ENCODE measurements at places on chromosomes 12 and 14. TPM values are rescaled to one million over a fixed set of nuclear protein-coding genes. Genes with fewer than 3 reads are reported as not detected.
A peak's percentile ranks its signal among the peaks of the same experiment; 100 is the strongest.

GRCh38 chr12:121934309-121934664, 15.9 kb downstream of the CFAP251 start:
- no peaks in the 10 kb centered on the region for H3K4me1 ChIP-seq
- no peak overlapping the region for H3K27ac ChIP-seq
- H3K27me3 ChIP-seq: no peaks in the 10 kb centered on the region
- no peak for DNase-seq
- no peak overlapping the region for H3K4me3 ChIP-seq

DNA sequence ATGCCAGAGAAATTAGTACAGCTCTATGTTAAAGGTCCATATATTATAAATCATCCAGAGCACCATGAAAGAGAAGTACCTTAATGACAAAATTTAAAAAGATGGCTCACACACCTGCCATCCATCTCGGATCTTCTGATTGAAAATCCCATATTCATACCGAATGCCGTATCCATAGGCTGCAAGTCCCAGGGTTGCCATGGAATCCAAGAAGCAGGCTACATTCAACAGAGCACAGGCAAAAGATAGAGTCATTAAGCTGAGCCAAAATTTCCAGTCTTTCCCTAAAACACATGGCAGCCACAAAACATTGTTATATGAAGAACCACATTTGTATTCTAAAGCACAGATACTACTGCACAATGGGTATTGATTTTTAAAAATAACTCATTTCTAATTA, 12.7 kb downstream of the PYGL start:
- H3K36me3 ChIP-seq: peaks cover 36% of the 10 kb centered on the region
- no peak for DNase-seq
- peaks cover 4% of the 10 kb centered on the region for H3K4me1 ChIP-seq
- no peak overlapping the region for H3K27ac ChIP-seq
- H3K27me3 ChIP-seq: no peaks in the 10 kb centered on the region
- no peak overlapping the region for H3K4me3 ChIP-seq

- H3K27ac ChIP-seq: no peak overlapping the region
- no peak for DNase-seq
- no peak overlapping the region for H3K4me3 ChIP-seq
- H3K4me1 ChIP-seq: no peaks in the 10 kb centered on the region
- H3K36me3 ChIP-seq: no peaks in the 10 kb centered on the region
- peaks cover 4% of the 10 kb centered on the region for H3K27me3 ChIP-seq
Measured at GRCh38 chr12:12898911-12899511, 7.6 kb downstream of the GPRC5A start.

GRCh38 chr12:53725824-53726223, 1.4 kb downstream of the CALCOCO1 start:
- no peak for DNase-seq
- H3K27ac ChIP-seq: peak overlapping the region; percentile 95
- peaks cover 14% of the 10 kb centered on the region for H3K4me1 ChIP-seq
- peaks cover 46% of the 10 kb centered on the region for H3K36me3 ChIP-seq

GRCh38 chr14:92926931-92927330, 4.0 kb downstream of the CHGA start:
- H3K36me3 ChIP-seq: no peaks in the 10 kb centered on the region
- DNase-seq: no peak
- H3K27me3 ChIP-seq: peaks cover 13% of the 10 kb centered on the region
- H3K4me1 ChIP-seq: no peaks in the 10 kb centered on the region
- H3K27ac ChIP-seq: no peak overlapping the region

DNA sequence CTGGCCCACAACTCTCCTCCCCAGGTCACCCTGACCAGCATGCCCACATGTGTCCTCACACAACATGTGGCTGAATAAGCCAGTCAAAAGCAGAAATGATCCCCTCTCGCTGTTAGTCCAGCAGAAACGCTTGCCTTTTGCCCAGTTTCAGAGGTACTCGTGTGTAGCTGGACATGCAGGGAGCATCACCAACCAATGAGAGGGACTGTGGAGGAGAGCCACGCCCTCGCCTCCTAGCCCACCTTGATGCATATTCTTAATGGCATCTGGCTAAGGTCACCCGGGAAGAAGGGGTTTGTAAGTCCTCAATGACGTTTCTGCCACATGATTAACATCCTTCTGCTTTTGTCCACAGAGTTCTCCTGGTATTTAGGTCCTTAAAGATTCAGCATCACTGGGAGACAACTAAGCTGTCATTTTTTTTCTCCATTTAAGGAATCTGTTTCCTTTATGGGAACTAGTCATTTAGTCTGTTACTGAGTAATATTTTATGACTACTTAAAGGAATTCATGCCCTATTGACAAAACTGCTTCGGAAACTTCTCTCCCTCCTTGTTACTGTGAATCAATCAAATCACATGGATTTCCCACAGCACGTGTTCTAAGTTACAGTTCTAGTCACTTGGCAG, 134.0 kb downstream of the GCH1 start:
- H3K27me3 ChIP-seq: no peaks in the 10 kb centered on the region
- H3K4me3 ChIP-seq: no peak overlapping the region
- H3K27ac ChIP-seq: no peak overlapping the region
- DNase-seq: no peak

DNA sequence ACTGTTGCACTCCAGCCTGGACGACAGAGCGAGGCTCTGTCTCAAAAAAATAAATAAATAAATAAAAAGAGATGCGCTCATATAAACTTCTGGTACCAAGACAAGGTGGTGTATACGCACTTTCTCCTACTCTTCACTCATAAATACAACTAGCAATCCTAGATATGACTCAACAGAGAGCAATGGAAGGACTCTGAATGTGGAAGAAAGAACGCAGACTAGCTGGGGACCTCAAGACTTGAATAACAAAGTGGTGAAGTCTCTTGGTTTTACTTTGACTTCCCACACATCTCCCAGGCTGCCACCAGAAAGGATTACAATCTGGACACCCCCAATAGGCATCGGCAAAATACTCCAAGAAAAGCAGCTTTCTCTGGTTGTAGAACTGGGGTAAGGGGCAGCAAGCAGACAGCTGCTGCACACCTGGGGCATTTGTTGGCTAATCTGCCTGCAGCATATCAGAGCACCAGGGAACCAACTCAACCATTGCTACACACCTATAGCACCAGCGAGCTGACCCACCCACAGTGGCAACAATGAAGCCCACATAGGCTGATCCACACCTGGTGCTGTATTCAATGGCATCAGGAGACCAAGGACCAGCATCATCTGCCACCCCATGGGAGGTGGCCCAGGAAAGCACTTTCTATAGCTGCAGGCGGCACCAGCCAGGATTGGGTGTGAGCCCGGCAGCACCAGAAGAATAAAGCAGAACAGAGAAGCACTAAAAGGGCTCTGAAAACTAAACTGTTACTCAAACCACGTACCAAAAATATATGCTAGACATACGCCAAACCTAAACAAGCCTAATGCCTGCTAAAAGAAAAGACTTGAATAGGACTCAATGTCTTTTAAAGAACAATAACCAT, 1231.7 kb upstream of the TMEM132C start:
- H3K4me3 ChIP-seq: no peak overlapping the region
- H3K27ac ChIP-seq: no peak overlapping the region
- no peak for DNase-seq
- no peaks in the 10 kb centered on the region for H3K36me3 ChIP-seq
- H3K27me3 ChIP-seq: no peaks in the 10 kb centered on the region
- H3K4me1 ChIP-seq: no peaks in the 10 kb centered on the region

GRCh38 chr14:54182419-54183045, 214.3 kb upstream of the CDKN3 start:
- no peak overlapping the region for H3K4me3 ChIP-seq
- H3K27me3 ChIP-seq: no peaks in the 10 kb centered on the region
- H3K4me1 ChIP-seq: no peaks in the 10 kb centered on the region
- no peak overlapping the region for H3K27ac ChIP-seq
- DNase-seq: no peak
- H3K36me3 ChIP-seq: no peaks in the 10 kb centered on the region

DNA sequence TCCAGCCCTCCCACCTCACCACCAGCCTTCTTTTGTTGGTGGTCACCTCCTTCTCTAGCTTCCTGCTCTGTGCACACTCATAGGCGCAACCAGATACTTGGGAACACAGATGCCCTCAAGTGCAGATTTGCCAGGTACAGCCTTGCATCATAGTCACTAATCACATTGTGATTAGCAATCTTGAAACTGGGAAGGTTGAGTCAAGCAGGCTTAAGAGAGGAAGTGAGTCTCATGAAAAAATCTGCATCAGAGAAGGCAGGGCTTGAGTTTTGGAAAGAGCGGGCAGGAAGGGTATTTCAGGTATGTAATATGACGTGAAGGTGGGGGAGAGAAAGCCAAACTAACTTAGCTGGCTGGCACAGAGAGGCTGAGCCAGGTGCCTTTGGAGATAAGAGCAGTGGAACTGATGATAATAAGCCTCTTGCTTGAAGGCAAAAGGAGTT, 2.7 kb upstream of the RABGGTA start:
- no peaks in the 10 kb centered on the region for H3K4me1 ChIP-seq
- no peaks in the 10 kb centered on the region for H3K27me3 ChIP-seq
- no peak overlapping the region for H3K27ac ChIP-seq
- no peak for DNase-seq
- H3K36me3 ChIP-seq: peaks cover 3% of the 10 kb centered on the region

The KIAA0586 gene
- total RNA-seq: 5.0 TPM

The TOGARAM1 gene
- total RNA-seq: 9.1 TPM
